ENCODE measurements at places on chromosomes 2 and 18.

DNA sequence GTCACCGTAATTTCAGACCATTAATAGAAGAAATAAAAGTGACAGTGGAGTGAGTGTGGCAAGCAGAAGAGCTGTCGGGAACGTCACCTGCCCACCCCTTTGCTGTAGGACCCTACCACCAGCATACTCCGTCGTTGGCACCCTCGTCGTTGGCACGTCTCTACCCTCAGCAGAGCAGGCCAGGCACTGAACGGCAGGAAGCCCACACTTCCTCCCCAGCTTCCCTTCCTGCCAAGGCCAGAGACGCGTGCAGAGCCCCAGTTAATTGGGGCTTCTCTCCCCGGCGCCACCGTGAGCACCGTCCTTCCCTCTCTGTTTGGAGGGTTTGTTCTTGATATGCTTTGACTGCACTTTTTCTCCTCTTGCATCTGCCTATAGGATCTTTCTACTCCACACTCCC is 27.0 kb upstream of the NFATC1 start:
- no peak for DNase-seq

GRCh38 chr2:55164534-55165480 is 67.3 kb downstream of the CLHC1 start:
- no peak for DNase-seq

DNA sequence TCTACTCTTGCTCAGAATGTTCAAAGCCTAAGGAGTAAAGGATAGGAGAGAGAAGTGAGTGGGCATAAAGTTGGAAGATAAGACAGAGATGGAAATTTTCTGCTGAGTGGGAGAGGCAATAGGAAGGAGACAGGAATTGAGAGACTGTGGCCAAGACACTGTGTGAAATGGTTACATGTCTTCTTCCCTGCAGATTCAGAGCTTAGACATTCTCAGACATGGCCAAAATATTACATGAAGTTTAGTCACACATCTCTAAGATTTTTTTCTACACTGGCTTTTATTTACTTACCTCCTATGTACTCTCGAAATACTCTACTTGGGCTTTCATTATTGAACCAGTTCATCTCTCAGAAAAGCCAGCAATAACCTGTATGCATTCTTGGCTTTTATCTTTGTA is 363.0 kb upstream of the FANCL start:
- no peak for DNase-seq

DNA sequence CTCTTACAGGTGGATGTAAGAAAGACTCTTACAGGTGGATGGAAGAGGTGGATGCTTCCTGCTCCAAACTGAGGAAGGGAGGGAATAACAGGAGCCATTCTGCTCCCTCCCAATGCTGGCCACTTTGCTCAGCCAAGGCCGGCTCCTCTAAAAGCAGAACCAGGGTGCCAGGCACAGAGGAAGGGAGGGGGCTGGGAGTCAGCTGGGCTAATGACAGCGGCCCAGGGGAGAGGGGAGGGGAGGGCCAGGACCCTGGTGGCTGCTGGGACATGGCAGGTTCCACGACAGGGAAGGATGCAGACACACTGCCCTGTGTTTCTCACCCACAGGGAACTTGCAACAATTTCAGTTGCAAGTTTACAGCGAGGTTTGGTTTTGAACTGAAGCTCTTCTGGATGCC is 173.4 kb downstream of the ANAPC1 start:
- DNase-seq, result no peak

GRCh38 chr2:182652326-182652725 is 63.7 kb upstream of the DNAJC10 start:
- no peak for DNase-seq

- DNase-seq, result no peak
Measured at GRCh38 chr2:12278217-12278750, 438.5 kb upstream of the TRIB2 start.

- DNase-seq, result no peak
Measured at GRCh38 chr2:168434146-168434545, 21.9 kb upstream of the CERS6 start.

DNA sequence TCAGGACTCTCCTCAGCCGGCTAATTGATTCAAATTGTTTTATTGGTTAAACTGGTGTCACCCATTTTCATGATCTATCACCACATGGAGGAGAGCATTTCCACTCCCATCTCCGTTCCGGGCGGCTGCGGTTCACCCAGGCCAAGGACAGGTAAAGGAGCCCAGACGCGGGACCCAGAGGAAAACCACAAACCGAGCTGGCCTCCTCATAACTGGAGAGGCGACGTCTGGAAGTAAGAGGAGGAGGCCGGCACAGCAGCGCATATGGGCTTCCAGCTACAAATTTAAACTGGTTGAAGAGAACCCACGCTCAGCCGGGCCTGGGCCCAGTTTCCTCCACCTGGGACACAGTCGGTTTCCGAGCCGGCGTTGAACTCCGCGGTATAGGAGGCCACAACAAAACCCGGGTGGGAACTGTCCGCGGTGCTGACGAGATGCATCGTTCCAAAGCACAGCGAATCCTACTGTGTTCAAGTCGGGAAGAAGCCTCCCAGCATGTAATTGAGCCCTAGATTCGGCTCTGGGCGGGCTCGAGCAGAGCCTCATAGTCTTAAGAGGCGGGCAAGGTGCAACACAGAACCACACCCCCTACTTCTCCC is 3.0 kb upstream of the SKOR2 start:
- DNase-seq, result no peak
